ENCODE measurements at places on chromosomes 3 and 15. TPM values are rescaled to one million over a fixed set of nuclear protein-coding genes. Genes with fewer than 3 reads are reported as not detected.

Gene GCSAM
- polyA plus RNA-seq: not detected

Gene NOX5
- polyA plus RNA-seq: 0.19 TPM

Gene ZBED2
- polyA plus RNA-seq: 0.54 TPM

Gene DNAH1
- 1.7 TPM for polyA plus RNA-seq

Gene SLC24A5
- polyA plus RNA-seq: not detected

Gene SPESP1
- 3.7 TPM for polyA plus RNA-seq

Data from kidney (tissue), 22 donors.